T-helper 1 cell (primary cell): ENCODE measurements at places on chromosomes 5 and 9.

GRCh38 chr9:34653151-34654072, 1.4 kb downstream of the IL11RA start:
- no peak for DNase-seq

- no peak for DNase-seq
Measured at GRCh38 chr9:109168170-109168569, 1.1 kb upstream of the FRRS1L start.

- no peak for DNase-seq
Measured at GRCh38 chr5:107322936-107323335, 347.8 kb downstream of the EFNA5 start.

DNA sequence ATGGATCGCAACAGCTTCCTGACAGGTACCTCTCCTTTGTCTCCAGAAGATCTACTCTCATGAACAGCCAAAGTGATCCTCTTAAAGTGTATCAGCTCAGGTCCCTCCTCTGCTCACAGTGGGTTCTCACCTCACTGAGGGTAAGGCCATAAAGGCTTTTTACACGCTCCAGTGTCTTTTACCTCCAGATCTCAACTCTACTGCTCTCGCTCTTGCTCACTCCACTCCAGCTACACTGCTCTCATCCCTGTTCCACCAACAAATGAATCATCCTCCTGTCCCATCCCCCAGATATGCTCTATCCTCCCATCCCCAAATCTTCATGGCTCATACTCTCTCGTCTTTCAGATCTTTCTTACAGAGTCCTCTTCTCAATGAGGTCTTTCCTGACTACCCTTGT, 248.6 kb upstream of the EFNA5 start:
- DNase-seq: no peak

DNA sequence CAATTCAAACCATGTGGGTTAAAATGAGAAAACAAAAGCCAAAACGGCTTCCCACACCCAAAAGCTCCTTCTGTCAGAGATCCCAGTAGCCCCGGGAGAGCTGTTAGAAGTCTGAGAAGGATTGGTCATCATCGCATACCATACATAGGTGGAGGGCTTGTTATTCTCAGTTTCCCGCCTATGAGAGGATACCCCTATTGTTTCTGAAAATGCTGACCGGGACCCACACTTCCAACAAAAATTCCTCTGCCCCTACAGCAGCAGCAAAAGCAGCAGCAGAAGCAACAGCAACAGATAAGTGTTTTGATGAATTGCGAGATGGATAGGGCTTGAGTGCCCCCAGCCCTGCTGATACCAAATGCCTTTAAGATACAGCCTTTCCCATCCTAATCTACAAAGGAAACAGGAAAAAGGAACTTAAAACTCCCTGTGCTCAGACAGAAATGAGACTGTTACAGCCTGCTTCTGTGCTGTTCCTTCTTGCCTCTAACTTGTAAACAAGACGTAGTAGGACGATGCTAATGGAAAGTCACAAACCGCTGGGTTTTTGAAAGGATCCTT, at the start of gene TEK:
Gene TEK (plus strand): TSS at position 245 of the 561 bp plus-strand sequence. CDS start 366 bp downstream, outside the sequence.
- no peak for DNase-seq

DNA sequence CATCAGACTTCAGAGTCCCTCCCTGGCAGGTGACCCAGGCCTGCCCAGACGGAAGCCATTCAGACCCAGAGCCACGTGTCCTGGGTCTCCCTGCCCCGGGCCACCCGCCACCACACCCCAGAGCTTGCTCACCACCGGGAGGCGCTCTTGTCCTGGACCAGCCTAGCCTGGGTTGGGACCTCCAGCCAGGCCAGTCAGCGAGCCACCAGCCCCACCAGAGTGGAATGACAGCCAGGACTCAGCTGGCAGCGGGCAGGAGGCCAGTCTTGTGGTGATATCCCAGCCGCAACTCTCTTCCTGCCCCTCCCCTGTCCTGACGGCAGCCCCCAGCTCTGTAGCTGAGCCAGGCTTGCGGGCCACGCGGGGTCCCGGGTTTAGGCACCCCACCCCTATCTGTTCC, 1.7 kb upstream of the PTGDS start:
- no peak for DNase-seq

- no peak for DNase-seq
Measured at GRCh38 chr9:71985297-71985911, 74.0 kb downstream of the C9orf85 start.

DNA sequence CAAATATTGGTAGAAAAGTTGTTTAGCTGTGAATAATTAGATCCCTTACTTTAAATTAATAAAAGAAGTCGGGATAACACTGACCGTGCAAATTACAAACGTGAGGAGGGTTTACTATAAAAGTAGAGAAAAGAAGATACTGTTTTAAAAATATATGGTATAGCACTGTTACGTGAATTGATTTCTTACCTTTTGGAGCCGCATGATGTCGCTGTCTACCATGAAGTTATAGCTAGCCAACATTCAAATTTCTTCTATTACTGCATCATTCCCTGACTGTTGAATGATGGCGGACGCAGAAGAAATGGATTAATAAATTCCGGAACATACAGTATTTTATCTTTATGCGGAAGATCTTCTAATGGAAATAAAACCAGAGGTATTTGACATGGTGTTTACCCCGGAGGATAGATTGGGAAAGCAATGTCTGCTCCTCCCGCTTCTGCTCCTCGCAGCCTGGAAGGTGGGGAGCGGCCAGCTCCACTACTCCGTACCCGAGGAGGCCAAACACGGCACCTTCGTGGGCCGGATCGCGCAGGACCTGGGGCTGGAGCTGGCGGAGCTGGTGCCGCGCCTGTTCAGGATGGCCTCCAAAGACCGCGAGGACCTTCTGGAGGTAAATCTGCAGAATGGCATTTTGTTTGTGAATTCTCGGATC, at the start of gene PCDHA6:
Gene PCDHA6 (plus strand): TSS at position 257 of the 658 bp plus-strand sequence. CDS start 132 bp downstream, at position 389.
- no peak for DNase-seq

DNA sequence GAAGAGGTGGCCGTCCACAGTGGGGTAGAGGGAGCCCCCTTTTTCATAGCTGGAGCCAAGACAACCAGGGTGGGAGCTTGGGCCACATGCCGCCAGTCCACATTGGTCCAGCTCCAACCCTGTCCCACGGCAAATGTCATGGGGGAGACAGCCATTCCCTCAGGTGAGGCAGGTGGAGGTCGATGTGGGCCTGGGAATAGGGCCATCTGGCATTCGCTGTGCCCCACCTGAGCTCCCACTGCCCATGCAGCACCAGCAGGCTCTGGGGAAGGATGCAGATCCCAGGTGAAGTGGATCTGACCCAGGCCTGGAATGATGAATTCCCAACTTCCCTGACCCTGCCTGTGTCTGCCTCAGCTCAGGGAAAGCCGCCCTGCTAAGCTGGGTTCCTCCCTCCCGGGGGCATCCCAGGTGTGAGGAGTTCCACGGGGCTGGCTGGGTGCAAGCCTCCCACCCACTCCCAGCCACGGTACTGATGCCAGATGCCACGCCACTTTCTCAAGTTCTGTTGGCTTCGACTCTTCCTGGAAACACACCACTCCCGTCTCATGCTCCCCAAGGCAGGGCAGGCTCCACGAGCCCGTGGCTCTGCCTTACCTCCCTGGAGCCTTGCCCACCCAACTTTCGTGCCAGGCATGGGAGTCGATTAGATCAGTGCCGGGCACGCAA, 25.2 kb upstream of the FCN2 start:
- no peak for DNase-seq

GRCh38 chr5:180519098-180519497, 24.9 kb downstream of the CNOT6 start:
- DNase-seq: no peak
